Mesenteric fat pad (tissue), 1 donor: ENCODE measurements at places on chromosomes 3 and 15. TPM values are rescaled to one million over a fixed set of nuclear protein-coding genes. Genes with fewer than 3 reads are reported as not detected.

- DNase-seq: no peak
Measured at GRCh38 chr3:63949005-63949404, 36.8 kb upstream of the SCAANT1 start.

- no peak for DNase-seq
Measured at GRCh38 chr3:185764163-185764979, 60.5 kb downstream of the IGF2BP2 start.

- no peak for DNase-seq
Measured at GRCh38 chr3:184348057-184348382, 10.6 kb downstream of the FAM131A start.

- DNase-seq: no peak
Measured at GRCh38 chr3:153138276-153139210, 23.5 kb upstream of the RAP2B start.

TP63 gene
- 0.35 TPM for total RNA-seq

KLHL40 gene
- not detected for total RNA-seq

COL6A6 gene
- 0.96 TPM for total RNA-seq

UBA3 gene
- total RNA-seq: 54.3 TPM
